ENCODE measurements at places on chromosomes 7 and 10. TPM values are rescaled to one million over a fixed set of nuclear protein-coding genes. Genes with fewer than 3 reads are reported as not detected.
A peak's percentile ranks its signal among the peaks of the same experiment; 100 is the strongest.

DNA sequence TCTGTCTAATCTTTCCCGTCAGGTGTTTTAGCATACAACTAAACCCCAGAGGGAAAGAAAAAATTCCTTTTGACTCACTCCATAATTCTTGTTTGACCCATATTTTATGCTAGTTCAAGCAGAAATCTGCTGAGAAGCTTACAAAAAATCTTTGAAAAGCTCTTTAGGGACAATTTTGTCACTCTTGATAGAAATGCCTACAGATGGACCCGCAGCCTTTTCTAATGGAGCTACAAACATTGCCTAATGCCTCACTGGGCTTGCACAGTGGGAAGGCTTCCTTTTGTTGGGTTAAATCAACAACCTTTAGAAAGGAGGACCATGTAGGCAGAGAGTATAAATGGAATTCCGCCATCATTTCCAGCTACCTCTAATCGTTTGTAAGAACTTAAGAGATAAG lies 344.5 kb downstream of the PCLO start:
- no peak for DNase-seq

DNA sequence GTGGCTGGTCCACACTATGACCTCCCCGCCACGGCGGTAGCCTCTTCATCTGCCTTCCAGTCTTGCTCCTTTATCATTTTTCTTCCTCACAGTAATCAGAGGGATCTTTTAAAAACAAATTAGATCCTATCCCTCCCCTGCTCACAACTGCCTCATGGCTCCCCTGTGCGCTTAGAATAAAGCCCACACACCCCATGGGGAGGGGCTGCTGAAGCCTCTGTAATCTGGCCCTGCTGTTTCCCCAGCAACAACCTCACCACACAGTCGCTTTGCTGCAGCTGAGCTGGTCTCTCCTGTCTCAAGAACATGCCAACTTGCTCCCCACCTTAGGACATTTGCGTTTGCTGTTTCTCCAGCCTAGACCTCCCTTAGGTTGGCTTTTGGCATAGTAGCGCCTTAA lies 41.0 kb downstream of the SP8 start:
- DNase-seq: no peak

- no peak for DNase-seq
These were observed 4.0 kb downstream of the ITGA8 start for GRCh38 chr10:15715619-15716227.

DNA sequence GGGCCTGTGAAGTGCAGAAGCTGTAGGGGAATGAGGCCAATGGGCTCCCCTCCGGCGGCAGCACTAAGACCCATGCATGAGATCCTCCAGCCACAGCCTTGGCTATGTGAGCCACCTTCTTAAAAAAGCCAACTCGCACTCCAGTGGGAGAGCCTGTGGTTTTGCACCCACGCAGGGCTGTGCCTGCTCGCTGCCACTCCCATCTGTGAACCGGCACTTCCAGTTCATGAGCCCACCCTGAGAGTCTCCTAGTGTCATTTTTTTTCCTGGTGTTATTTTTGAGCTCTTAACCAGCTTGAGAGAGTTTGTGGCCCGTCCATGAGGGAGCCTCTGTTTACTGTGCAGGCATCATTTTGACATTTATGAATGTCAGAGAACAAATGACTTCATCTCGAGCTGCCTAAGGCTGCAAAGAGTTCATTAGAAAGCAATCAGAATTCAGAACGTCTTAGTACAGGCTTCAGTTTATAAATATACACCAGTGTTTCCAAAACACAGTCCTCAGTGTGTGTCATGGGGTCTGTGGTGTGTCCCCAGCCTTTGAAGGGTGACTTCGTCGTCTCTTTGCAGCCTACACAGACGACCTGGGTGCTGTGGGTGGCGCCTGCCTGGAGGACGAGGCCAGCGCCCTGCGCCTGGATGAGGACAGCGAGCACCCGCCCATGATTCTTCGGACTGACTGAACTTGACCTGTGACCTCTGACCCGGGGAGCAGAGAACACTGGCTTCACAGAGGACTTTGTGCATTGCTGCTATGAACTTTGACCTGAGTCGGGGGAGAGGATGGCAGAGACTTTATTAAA lies 40.4 kb downstream of the WIPI2 start:
- DNase-seq: no peak

GRCh38 chr10:96978621-96979154 lies 146.6 kb downstream of the LCOR start:
- DNase-seq: no peak

GRCh38 chr7:33185786-33186185 lies 56.4 kb downstream of the BBS9 start:
- DNase-seq: no peak

GRCh38 chr10:49441488-49442476 lies 45.9 kb upstream of the DRGX start:
- DNase-seq: no peak

- DNase-seq: no peak
These were observed 293.9 kb downstream of the CAMK1D start for GRCh38 chr10:12643279-12643678.

DNA sequence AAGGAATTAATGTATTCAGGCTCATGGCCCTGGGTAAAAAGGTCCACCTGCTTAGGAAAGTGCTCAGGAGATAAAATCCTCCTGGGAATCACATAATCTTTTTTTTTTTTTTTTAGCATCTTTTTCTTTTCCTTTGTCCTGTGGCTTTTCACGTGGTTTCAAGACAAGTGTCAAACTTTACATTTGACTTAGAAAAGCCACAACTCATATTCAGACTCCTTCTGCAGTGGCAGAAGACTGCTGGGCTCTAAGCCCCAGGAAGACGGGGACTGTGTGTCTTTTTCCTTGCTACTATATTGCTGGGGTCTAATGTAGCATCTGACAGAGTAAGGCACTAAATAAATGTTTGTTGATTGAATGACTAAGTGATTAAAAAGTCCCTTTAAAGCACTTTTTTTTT lies 127.5 kb upstream of the ANKRD1 start:
- DNase-seq: no peak

DNA sequence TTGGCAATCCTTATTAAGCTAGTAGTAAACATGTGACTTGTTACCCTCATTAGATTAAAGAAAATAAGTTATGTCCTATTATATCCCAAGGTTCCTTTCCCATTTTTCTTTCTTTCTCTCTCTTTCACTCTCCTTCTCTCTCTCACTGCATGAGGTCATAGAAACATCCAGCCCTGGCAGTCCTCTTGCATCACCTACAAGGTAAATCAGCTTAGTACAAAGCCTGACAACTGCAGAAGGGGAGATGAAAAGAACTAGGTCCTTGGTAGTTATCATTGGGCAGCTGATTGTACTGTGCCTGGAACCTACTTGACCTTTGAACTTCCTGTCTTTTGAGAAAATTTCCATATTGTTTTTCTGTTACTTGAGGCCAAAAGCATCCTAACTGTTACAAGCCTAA lies 307.9 kb upstream of the SP8 start:
- DNase-seq: no peak

DNA sequence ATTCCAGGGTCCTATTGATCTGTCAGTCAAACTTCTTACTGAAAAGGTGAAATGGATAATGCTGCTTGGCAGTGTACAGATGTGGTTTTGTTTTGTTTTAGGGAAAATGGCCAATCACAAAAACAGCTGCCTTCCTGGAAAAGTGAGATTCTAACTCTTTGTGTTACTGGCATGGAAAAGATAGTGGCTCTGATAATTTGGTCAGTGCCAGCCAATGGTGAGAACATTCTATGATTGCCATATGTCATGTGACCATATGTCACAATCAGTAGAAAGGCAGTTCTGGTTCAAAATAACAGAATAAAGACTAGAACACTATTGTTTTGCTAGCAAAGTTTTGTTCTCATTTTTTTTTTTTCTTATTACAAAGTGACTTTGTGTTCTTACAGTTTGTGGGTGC lies 139.2 kb upstream of the CCDC6 start:
- DNase-seq: no peak

- no peak for DNase-seq
These were observed 102.6 kb upstream of the DDC start for GRCh38 chr7:50667789-50668226.

GRCh38 chr7:1323178-1324027 lies 90.7 kb downstream of the UNCX start:
- no peak for DNase-seq

GRCh38 chr10:97371696-97372095 lies 29.4 kb downstream of the RRP12 start:
- no peak for DNase-seq

GRCh38 chr7:101087334-101088068 lies 2.2 kb downstream of the TRIM56 start:
- DNase-seq: no peak

DNA sequence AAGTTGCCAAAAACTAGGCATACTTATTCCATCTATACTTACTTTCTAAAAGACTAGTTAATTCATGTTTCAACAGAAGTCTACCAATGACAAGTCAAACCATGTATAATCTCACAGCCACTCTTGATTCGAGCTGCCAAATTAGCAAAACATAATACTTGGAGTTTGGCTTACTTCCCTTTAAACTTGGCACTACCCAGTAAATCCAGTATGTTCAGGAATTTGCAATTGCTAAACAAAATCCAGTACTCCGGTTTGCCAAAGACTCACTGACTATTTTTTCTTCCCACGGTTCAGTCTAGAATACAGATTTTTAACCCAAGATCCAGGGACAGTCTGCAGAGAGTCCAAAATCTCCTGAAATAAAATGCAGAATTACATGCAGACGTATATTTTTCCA lies 4.6 kb downstream of the OAT start:
- DNase-seq: no peak

DNA sequence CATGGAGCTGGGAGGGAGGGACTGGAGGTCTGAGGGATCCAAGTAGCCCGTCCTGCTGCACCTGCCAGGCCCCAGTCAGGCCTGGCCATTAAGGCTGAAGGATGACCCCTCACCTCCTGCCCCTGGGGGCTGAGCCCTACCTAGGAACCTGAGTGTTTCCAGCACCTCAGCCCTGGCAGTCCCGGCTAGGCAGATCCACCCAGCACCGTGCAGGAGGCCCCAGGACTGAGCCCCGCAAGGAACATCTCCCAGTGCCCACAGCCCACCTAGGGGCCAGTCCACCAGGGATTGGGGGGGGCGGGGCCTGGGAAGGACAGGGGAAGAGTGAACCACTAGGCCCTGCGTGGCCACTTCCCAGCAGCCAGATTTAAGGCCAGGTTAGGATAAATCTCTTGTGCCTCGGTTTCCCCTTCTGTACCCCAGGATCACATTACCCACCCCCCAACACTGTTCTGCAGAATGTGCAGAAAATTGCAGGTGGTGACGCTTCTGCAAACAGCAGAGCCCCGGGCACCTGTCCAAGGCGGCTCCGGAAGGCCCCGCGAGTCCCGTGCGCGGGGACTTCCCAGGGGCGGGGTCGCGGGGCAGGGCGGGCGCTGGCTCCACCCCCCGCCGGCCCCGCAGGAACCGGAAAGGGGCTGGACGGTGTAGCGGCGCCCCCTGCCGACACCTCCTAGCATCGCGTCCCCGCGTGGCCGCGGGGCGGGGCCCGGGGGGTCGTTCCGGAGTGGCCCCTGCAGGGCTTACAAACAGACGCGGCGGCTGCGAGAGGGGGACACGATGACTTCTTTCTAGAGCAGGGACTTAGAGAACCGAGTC lies 55.9 kb downstream of the PWWP2B start:
- DNase-seq: peak; percentile 91

GRCh38 chr10:131775833-131776232 lies 125.0 kb upstream of the PPP2R2D start:
- no peak for DNase-seq

DNA sequence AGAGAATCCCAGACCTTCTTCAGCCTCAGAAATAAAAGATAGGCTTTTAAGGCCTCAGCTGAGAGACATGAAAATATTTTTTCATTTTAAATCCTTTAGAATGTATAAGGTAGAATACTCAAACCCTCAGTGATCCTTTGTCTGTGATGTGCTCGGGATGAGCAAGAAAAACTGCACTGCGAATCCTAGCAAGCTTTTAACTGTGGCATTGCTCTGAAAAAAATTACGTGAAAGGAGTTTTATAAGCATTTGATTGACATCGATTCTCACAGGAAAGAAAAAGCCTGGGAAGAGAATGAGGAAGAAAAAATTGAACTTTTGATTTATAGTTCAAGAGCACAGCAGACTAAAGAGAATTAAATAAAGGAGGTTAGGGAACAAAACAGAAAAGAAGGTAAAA lies 120.0 kb downstream of the TMEM168 start:
- no peak for DNase-seq

Gene DENND11
- total RNA-seq: 27.5 TPM

Gene C10orf143
- 3.0 TPM for total RNA-seq

Gene LRRD1
- not detected for total RNA-seq

Gene GIMAP4
- total RNA-seq: 128 TPM

Gene TFEC
- not detected for total RNA-seq

Gene GRID2IP
- total RNA-seq: 0.19 TPM

Gene SAP25
- 11.4 TPM for total RNA-seq

Gene LRRN3
- 4.0 TPM for total RNA-seq

Gene CEP55
- total RNA-seq: 91.3 TPM

Gene C10orf105
- 0.63 TPM for total RNA-seq

Gene GRID1
- total RNA-seq: not detected

Measured in activated CD4-positive, alpha-beta memory T cell treated with anti-CD3 and anti-CD28 coated beads for 36 hours (primary cell).